ENCODE measurements at places on chromosomes 1 and 21.
A peak's percentile ranks its signal among the peaks of the same experiment; 100 is the strongest.

- no peaks in the 10 kb centered on the region for H3K36me3 ChIP-seq
- H3K4me3 ChIP-seq, result no peak overlapping the region
- no peaks in the 10 kb centered on the region for H3K4me1 ChIP-seq
These were observed 176.6 kb downstream of the GRIK3 start for GRCh38 chr1:36857754-36858153.

DNA sequence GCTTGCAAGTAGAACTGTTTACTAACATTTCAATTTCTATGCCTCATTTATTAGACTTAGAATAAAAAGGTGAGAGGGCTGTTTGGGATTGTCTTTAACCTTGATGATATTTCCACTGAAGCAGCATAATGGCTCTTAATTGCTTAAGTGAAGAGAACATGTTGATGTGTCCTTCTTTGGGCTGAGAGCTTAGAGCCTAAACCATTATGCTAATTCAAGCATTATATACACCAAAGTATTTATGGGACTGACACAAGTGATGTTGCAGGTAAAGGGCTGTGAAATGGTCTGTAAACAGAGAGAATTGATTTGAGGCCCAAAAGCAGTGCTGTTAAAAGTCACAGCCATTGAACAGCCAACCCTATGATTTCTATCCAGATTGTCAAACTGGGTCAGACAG lies 113.9 kb downstream of the ATG4C start:
- H3K4me1 ChIP-seq, result no peaks in the 10 kb centered on the region
- H3K4me3 ChIP-seq, result no peak overlapping the region
- no peaks in the 10 kb centered on the region for H3K27me3 ChIP-seq
- H3K27ac ChIP-seq, result no peak overlapping the region

DNA sequence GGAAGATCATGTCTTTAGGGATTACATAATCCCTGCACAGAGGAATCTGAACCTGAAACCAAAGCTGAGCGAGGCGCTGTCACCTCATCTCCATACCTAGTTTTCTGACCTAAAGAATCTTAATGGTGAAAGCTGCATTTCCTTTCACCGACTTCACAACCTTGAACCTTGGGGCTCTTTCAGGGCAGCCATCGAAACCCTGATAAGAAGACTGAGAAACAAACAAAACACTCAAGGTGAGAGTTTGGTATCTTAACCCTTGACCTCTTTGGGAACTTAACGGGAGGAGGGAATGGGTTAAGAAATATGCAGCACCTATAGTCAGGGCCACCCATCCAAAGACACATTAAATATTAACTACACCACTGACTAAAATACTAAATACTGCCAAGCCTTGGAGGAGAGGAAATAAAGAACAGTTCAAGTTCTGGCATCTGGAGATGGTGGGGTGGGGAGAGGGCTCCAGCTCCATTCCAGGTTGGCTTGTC lies 2.0 kb downstream of the C1orf116 start:
- H3K27ac ChIP-seq, result no peak overlapping the region
- H3K4me3 ChIP-seq, result no peak overlapping the region
- no peaks in the 10 kb centered on the region for H3K27me3 ChIP-seq
- no peak for DNase-seq
- H3K4me1 ChIP-seq, result no peaks in the 10 kb centered on the region

DNA sequence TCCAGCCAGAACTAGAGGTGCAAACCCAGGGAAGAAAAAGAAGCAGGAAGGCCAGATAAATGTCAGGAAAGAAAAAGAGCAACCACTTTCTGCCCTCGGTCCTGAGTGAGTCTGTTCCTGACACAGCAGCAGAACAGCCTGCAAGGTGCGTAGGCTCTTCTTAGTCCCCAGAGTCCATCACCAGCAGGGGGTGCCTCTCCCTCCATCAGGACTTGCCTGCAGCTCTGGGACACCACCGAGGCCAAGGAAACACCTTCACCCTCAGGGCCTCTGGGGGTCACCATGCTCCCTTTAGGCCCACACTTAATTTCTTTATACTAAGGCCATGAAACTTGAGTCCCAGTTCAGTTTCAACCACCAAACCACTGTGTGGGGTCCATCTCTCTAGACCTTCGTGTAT lies 43.7 kb upstream of the NFASC start:
- H3K27ac ChIP-seq, result no peak overlapping the region
- no peak overlapping the region for H3K4me3 ChIP-seq
- no peaks in the 10 kb centered on the region for H3K4me1 ChIP-seq
- no peaks in the 10 kb centered on the region for H3K27me3 ChIP-seq

DNA sequence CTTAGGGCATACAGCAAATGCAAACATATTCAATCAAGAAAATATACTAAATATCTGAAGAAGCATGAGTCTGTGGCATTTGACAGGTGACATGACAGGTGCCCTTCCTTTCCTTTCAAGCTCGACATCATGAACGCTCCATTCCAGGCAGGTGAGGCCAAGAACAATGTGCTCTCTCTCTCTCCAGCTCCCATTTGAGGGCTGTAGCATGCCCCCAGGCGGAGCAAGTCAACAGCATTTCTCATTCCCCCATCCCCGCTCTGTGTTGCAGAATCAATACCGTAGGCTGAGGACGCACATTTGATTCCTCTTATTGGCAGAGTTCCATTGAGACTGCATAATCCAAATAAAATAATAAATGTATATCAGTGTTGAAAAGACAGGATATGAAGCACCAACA lies 24.6 kb upstream of the PLPPR4 start:
- H3K27ac ChIP-seq, result no peak overlapping the region
- no peak overlapping the region for H3K4me3 ChIP-seq
- no peaks in the 10 kb centered on the region for H3K27me3 ChIP-seq
- H3K4me1 ChIP-seq, result no peaks in the 10 kb centered on the region
- H3K36me3 ChIP-seq, result no peaks in the 10 kb centered on the region

DNA sequence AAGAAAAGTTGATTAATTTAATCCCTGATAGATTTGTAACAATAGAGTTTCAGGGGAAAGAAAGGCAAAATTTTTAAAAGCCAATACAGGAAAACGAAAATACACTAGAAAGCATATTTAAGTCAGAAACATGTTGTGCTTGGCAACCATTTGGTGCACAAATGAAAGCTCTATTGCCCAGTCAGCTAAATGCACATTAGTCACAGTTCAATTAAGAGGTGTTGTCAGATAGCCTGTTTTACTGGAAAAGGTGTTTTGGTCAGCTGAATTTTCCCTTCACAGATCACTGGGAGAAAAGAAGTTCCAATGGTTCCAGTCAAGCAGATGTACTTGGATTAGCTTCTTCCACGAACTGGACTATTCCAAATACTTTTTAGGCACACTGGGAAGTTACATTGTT lies 25.4 kb downstream of the RGS4 start:
- no peak for DNase-seq
- no peaks in the 10 kb centered on the region for H3K36me3 ChIP-seq
- no peaks in the 10 kb centered on the region for H3K4me1 ChIP-seq
- H3K27me3 ChIP-seq, result no peaks in the 10 kb centered on the region

GRCh38 chr1:46041974-46042373 lies 90.5 kb downstream of the PIK3R3 start:
- H3K4me1 ChIP-seq, result no peaks in the 10 kb centered on the region
- no peaks in the 10 kb centered on the region for H3K27me3 ChIP-seq
- H3K36me3 ChIP-seq, result peaks cover 20% of the 10 kb centered on the region
- H3K4me3 ChIP-seq, result no peak overlapping the region
- DNase-seq, result no peak

GRCh38 chr21:38830671-38831525 lies 25.2 kb downstream of the ETS2 start:
- H3K4me3 ChIP-seq, result no peak overlapping the region
- H3K4me1 ChIP-seq, result peaks cover 6% of the 10 kb centered on the region
- H3K36me3 ChIP-seq, result no peaks in the 10 kb centered on the region

- no peaks in the 10 kb centered on the region for H3K4me1 ChIP-seq
- H3K27ac ChIP-seq, result no peak overlapping the region
- H3K4me3 ChIP-seq, result no peak overlapping the region
- H3K36me3 ChIP-seq, result no peaks in the 10 kb centered on the region
These were observed 11.1 kb downstream of the IFFO2 start for GRCh38 chr1:18945401-18945849.

- H3K27ac ChIP-seq, result no peak overlapping the region
- no peak overlapping the region for H3K4me3 ChIP-seq
- H3K4me1 ChIP-seq, result no peaks in the 10 kb centered on the region
- no peak for DNase-seq
- H3K27me3 ChIP-seq, result no peaks in the 10 kb centered on the region
These were observed 609.8 kb upstream of the NCAM2 start for GRCh38 chr21:20388400-20388799.

DNA sequence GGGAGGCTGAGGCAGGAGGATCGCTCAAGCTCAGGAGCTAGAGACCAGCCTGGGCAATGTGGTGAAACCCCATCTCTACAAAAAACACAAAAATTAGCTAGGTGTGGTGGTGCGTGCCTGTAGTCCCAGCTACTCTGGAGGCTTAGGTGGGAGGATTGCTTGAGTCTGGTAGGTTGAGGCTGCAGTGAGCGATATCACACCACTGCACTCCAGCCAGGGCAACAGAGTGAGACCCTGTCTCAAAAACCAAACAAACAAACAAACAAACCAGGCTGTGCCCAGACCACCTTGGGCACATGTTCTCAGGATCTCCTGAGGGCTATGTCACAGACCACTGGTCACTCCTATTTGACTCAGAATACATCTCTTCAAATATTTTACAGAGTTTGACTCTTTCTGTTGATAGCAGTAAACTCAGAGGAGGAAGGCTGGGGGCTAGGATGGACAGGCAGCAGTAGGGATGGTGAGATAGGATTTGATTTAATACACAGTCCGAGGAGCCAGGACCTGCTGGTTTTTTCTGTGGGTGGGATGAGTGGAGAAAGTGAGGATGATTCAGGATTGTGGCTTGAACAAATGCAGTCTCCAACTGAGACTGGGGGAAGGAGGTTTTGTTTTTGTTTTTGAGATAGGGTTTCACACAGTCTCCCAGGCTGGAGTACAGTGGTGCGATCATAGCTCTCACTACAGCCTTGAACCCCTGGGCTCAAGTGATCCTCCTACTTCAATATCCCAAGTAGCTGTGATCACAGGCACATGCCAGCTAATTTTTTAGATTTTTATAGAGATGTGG lies 46.5 kb downstream of the OLFML3 start:
- no peak for DNase-seq
- H3K27ac ChIP-seq, result no peak overlapping the region
- H3K4me3 ChIP-seq, result no peak overlapping the region
- H3K36me3 ChIP-seq, result no peaks in the 10 kb centered on the region
- H3K27me3 ChIP-seq, result no peaks in the 10 kb centered on the region

- no peaks in the 10 kb centered on the region for H3K36me3 ChIP-seq
- no peaks in the 10 kb centered on the region for H3K27me3 ChIP-seq
- no peak overlapping the region for H3K27ac ChIP-seq
- H3K4me3 ChIP-seq, result no peak overlapping the region
- H3K4me1 ChIP-seq, result no peaks in the 10 kb centered on the region
These were observed 56.3 kb upstream of the SLC25A33 start for GRCh38 chr1:9482816-9483572.

- H3K4me3 ChIP-seq, result no peak overlapping the region
- H3K27ac ChIP-seq, result no peak overlapping the region
- no peak for DNase-seq
- no peaks in the 10 kb centered on the region for H3K27me3 ChIP-seq
- no peaks in the 10 kb centered on the region for H3K4me1 ChIP-seq
- peaks cover 4% of the 10 kb centered on the region for H3K36me3 ChIP-seq
These were observed 31.6 kb upstream of the C1orf146 start for GRCh38 chr1:92186081-92186480.

- no peaks in the 10 kb centered on the region for H3K36me3 ChIP-seq
- DNase-seq, result peak; percentile 54
- no peak overlapping the region for H3K27ac ChIP-seq
These were observed 72.0 kb downstream of the NPHP4 start for GRCh38 chr1:5920201-5920600.

GRCh38 chr1:55716151-55716550 lies 501.0 kb upstream of the USP24 start:
- peaks cover 32% of the 10 kb centered on the region for H3K4me1 ChIP-seq
- no peaks in the 10 kb centered on the region for H3K36me3 ChIP-seq
- no peak for DNase-seq

DNA sequence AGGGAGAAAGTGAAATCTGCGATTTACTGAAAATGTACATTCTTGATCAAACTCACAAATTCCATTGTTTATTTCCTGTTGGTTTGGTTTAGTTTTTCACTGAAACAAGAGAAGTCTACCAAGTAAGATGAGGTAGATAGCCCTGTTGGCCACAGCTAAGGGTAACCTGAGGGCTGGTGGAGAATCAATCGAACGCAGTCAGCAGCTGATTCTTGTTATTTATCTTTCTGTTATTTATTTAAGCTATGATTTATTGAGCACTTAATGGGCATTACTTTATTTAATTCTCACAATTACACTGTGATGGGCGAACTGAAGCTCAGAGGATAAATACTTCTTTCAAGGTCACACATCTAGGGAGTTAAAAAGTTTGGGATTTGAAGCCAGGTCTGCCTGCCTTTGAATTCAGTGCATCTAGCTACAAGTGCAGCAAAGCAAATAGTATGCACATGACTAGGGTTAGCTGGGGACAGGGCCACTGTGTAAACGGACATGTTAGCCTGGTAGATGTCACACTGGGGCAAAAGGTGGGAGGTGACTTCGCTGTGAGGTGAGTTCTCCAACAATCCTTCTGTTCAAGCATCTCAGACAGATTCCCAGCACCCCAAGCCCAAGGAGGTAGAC lies 106.5 kb upstream of the GADD45A start:
- no peak overlapping the region for H3K27ac ChIP-seq
- no peaks in the 10 kb centered on the region for H3K36me3 ChIP-seq
- no peak overlapping the region for H3K4me3 ChIP-seq
- H3K4me1 ChIP-seq, result peaks cover 10% of the 10 kb centered on the region
- DNase-seq, result peak; percentile 46

DNA sequence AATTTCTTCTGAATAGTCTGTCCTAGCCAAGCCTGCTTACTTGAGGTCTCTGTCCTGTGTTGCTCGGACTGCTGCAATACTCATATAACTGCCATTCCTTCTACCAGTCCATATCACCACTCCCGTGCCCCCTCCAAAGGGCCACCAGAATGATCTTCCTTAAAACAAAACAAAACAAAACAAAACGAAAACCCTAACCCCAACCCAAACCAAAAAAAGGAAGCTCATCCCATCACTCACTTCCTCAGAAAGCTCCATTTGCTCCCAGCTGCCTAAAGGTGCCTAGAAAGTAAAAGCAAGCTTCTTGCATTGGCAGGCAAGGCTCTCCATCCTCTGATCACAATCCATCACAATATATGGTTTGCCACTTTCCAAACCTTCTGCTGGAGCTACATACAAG lies 20.3 kb downstream of the USP24 start:
- no peaks in the 10 kb centered on the region for H3K36me3 ChIP-seq
- peaks cover 57% of the 10 kb centered on the region for H3K4me1 ChIP-seq
- H3K4me3 ChIP-seq, result no peak overlapping the region
- no peak for DNase-seq
- H3K27ac ChIP-seq, result no peak overlapping the region

- no peak for DNase-seq
- H3K36me3 ChIP-seq, result no peaks in the 10 kb centered on the region
- H3K27ac ChIP-seq, result no peak overlapping the region
- no peak overlapping the region for H3K4me3 ChIP-seq
- no peaks in the 10 kb centered on the region for H3K27me3 ChIP-seq
These were observed 13.9 kb downstream of the OR14I1 start for GRCh38 chr1:248688527-248689298.

GRCh38 chr1:195939844-195940243 lies 668.4 kb downstream of the KCNT2 start:
- H3K4me1 ChIP-seq, result no peaks in the 10 kb centered on the region
- no peak for DNase-seq
- no peaks in the 10 kb centered on the region for H3K36me3 ChIP-seq
- H3K4me3 ChIP-seq, result no peak overlapping the region
- H3K27me3 ChIP-seq, result no peaks in the 10 kb centered on the region
- no peak overlapping the region for H3K27ac ChIP-seq

- no peaks in the 10 kb centered on the region for H3K36me3 ChIP-seq
- no peak for DNase-seq
- no peak overlapping the region for H3K27ac ChIP-seq
- H3K4me1 ChIP-seq, result peaks cover 1% of the 10 kb centered on the region
- no peaks in the 10 kb centered on the region for H3K27me3 ChIP-seq
- no peak overlapping the region for H3K4me3 ChIP-seq
These were observed 32.1 kb upstream of the COL18A1 start for GRCh38 chr21:45372732-45373355.
